Endothelial cell of umbilical vein (primary cell): ENCODE measurements at places on chromosomes 5 and 9. TPM values are rescaled to one million over a fixed set of nuclear protein-coding genes. Genes with fewer than 3 reads are reported as not detected.
A peak's percentile ranks its signal among the peaks of the same experiment; 100 is the strongest.

- no peak for DNase-seq
Observed at GRCh38 chr5:172549696-172550095, 91.4 kb upstream of the NEURL1B start.

- peak; percentile 30 for DNase-seq
Observed at GRCh38 chr9:125749951-125750626, 2.9 kb downstream of the PBX3 start.

DNA sequence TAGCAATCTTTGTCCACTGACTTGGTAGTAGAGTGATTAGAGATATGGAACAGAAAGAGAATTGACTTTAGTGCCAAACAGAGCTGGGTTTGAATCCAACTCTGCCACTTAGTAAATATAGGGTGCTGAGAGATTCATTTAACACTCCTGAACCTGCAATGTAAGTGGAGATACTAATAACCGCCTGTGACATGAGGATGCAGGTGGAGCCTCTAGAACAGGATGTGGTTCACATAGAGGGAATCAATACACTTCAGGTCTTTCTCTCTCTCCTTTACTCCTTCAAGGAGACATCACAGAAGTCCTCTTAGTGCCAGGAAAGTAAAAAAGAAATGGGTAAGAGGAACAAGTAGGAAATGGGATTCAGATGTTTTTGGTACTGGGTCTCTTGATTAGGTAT is 49.8 kb downstream of the TRPM3 start:
- DNase-seq, result no peak

RMI1 gene
- polyA plus RNA-seq, result 0.46 and 1.1 TPM in 2 replicates

GRCh38 chr9:36923025-36923625 is 110.9 kb downstream of the PAX5 start:
- DNase-seq, result no peak

DNA sequence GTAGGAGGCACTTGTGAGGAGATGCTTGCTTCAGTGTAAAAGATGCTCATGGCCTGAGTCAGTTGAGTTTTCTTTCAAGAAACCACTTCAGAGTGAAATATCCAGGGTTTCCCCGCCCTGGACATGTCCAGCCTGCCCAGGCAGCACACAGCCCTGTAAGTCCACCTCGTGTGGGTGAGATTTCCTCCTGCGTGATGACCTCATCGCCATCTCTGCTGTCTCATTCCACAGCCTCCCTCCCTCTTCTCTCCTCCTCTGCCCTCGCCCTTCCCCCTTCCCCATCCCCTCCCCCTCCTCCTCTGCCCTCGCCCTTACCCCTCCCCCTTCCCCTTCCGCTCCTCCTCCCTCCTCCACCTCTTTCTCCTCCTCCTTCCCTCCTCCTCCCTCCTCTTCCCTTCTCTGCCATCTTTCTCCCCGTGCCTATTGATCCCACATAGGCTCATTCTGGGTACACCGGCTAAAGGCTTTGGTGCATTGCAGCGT is 34.0 kb upstream of the NCS1 start:
- peak; percentile 63 for DNase-seq

- DNase-seq, result no peak
Observed at GRCh38 chr9:76718166-76718565, 46.1 kb upstream of the PCA3 start.

DNA sequence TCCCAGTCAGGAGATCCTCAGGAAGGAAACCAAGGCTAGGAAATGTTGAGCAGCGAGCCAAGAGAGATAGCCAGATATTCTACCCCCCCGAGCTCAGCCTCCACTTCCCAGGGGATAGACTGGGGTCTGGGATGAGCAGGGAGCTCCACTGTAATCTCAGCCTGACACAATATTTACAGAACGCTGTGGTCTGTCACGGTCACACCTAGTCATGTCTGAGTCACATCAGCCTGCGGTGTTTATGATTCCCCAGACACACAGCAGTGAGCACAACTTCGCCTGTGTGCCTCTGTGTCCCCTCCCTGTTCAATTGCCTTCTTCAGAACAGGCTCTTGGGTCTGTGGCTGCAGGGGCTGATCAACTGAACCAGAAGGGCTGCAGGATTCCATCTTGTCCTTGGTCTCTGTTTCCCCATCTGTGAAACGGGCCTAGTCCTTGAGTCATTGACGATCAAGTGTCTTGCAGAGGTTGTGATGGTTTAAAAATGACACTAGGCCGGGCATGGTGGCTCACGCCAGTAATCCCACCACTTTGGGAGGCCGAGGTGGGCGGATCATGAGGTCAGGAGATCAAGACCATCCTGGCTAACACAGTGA is 8.6 kb upstream of the PRRX2 start:
- DNase-seq, result no peak

- DNase-seq, result no peak
Observed at GRCh38 chr9:131148966-131149687, 23.7 kb downstream of the NUP214 start.

DNA sequence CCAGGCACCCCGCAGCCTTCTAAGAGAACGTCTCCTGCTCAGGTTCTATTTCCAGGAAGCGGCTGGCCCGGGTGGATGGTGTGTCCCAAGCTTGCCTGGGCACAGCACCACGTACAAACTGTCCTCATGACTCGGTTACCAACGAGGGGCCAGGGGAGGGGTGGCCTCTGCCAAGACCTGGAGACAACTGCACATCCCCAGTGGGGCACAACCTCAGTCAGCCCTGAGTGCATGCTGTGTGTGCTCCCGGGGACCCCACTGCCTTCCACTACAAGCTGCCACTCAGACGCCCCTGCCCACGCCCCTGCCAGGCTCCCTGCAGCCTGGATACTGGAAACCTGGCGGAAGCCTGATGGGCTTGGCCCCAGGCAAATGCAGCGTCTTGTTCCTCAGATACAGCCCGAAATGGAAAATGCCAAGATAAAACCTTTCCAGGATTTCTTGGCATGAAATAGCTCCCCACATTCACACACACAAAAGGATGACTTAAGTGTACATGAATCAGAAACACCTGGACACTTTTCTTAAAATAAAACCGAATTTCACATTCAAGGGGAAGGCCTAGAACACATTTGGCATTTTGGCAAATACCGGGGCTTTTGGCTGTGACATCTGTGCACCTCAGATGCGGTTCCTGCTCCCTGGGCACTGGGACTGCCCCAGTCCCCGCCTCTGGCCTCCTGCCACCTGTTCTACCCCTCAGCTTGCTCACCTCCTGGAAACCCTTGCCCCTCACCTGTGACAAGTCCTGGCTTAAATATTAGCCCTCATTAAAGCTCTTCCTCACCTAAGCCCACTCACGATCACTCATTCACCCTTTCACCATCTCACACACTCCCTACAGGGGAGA is 62.5 kb downstream of the COL23A1 start:
- no peak for DNase-seq

DNA sequence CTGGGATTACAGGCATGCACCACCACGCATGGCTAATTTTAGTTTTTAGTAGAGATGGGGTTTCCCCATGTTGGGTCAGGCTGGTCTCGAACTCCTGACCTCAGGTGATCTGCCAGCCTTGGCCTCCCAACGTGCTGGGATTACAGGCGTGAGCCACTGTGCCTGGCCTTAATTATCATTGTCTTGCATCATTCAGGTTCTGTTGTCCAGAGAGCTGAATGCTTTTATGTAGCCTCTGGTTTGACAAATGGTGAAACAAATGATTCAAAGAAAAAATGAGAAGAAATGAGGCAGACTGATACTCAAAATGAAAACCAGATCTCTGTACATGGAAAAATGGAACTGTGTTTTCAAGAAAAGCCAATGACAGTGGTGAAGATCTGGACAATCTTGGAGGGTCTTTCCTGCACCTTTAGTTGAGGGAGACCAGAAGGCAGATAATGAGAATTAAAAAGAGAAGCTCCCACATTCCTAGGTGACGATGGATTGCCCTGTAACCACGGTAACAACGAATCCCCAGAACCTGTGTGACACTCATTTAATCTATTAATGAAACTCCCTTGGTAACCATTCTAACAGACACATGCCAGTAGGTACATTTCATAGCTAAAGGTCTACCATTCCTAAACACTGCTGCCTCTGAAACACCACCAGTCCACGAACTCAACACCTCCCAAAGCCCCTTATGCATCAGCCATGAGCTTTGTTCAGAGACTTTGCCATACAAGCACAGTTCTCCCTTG is 1.6 kb downstream of the TEX48 start:
- no peak for DNase-seq

FOXD4 gene
- 0.07 and 0.13 TPM in 2 replicates for polyA plus RNA-seq
